ENCODE measurements at places on chromosomes 5 and 9.

DNA sequence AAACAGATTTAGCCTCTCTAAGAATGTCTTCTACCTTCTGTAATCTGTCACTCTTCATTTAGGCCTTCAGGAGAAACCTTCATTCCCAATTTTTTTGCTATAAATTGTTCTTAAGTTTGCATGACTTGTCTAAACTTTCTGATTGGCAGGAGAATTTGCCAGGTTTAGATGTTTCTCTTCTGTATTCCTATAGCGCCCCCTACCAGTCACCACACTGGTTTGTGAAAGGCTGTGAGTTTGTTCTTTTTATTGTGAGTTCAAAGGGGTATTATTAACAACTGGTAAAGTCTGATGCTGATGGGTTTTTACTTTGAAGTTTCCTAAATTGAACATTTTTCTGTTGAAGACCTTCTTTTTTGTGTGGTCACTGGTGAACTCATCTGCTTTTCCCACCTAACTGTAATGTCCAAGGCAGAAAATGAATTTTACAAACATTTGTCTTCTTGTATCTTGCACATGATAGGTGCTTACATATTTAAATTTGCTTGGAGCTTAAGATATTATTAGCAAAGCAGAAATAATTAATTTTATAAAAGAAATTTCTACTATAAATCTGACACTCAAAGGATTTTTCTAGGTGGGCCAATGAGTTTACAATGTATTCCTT, 18.4 kb upstream of the F2RL2 start:
- DNase-seq = peak; percentile 81

DNA sequence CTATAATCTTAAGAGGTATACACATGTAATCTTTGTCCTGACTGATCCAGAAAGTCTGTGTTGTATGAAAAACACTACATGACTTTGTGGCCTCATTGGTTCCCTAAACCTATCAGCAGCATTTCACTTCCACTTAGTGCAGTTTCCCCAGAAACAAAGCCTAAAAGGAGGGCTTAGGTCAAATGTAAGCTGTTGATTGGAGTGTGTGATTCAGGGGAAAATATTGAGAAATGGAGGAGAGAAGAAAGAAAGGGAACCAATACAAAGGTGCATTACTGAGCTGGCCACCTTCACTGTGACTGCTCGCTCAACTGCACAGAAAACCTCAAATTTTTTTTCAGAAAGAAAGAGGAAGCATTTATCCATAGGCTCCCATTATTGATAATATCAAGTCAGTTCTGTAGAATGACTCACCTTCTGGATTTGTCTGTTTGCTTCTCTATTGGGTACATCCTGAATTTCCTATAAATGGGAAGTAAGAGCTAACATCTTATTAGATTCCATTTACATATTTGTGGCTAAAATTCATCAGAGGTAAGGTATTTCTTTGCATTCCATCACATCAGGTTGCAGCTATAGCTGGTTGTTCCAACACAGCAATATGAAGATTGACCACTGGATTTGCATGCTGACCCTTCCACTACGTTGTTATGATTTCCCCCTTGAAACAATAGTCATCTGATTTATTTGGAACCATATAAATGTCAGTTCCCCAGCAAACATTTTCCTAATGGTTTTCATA, 10.3 kb upstream of the FST start:
- no peak for DNase-seq

- DNase-seq = no peak
Observed at GRCh38 chr5:30620481-30621085, 572.9 kb upstream of the CDH6 start.

- no peak for DNase-seq
Observed at GRCh38 chr9:94872891-94873511, 146.5 kb downstream of the AOPEP start.

DNA sequence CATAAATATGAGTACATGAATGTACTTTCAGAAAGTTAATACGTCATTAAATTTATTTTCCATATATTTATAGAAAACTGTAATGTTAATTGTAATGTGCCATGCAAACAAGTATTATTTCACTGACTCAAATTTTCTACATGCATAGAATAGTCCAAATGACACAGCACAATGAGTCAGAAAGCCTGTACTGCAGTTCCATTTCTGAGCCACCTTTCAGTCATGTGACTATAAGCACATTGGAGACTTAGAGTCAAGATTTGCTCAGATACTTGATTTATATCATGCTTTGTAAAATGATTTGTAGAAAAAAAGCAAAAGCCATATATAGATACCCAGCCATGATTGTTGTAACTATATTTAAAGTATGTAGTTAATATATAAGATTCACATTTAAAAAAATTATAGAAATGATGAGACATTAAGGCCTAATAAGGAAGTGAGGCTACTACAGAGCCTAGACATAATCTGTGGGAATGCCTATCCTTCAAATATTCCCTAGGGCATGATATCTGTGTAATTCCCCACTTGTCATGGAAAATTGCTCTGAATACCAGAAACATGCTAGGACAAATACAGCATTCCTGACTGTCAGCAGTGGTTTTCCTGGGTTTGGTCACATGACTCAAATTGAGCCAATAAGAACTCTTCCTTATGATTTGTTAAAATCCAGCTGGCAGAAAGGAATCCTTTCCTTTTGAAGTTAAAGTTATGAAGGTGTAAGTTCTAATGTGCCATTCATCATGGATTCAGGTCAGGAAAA, 50.0 kb downstream of the PTPRD start:
- DNase-seq = no peak

- DNase-seq = no peak
Observed at GRCh38 chr5:123951582-123951977, 439.6 kb downstream of the CSNK1G3 start.

GRCh38 chr5:127612441-127613141, 36.3 kb upstream of the CTXN3 start:
- DNase-seq = no peak

DNA sequence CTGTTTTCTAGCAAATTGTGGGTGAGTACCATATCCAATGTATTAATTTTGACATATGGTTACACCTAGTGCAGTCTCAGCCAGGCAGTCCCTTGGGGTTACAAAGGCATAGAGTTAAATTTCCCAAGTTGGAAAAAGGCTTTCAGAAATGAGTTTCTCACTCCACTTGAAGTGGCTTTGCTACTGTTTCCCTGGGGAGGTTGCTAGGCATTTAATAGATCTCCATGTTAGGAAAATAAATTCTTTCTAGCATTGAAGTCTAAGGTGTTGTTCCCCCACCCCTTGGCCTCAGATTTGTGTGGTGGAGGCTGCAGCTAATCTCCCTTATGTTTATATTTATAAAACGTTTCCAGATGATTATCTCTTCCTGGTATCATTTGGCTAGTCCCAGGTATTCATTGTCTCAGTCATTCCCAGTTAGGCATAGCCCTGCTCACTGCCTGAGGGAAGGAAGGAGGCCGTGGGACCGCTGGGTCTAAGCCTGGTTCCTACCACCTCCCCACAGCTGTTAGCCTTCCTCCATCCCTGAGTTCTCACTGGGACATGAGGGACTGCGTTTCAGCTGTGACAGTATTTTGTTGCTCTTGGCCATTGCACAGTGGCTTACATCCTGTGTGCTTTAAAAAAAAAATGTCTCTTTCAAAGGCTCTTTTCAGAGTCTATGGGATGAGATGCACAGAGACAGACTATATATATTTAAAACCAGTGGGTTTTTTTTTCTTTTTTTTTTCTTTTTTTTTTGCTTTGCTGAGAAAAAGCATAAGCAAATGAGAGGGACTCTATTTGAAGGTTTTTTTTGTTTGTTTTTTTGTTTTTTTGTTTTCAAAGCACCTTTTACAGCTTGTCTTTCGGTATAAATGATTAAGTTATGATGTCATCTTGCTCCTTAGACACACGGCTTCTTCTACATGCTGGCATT, 121.5 kb downstream of the MAST4 start:
- DNase-seq = peak; percentile 40

GRCh38 chr5:176388003-176388443, 375 bp downstream of the NOP16 start:
- peak; percentile 22 for DNase-seq

DNA sequence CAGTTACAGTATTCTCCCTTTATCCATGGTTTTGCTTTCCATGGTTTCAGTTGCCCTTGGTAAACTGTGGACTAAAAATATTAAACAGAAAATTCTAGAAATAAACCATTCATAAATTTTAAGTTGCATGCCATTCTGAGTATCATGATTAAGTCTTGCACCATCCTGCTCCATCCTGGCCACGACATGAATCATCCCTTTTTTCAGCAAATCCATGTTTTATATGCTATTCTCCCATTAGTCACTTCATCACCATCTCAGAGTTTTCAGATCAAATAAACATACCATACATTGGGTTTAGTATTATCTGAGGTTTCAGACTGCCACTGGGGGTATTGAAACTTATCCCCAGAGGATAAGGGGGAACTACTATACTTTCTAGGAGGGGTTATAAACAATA, 234.4 kb upstream of the ATP10B start:
- DNase-seq = no peak

DNA sequence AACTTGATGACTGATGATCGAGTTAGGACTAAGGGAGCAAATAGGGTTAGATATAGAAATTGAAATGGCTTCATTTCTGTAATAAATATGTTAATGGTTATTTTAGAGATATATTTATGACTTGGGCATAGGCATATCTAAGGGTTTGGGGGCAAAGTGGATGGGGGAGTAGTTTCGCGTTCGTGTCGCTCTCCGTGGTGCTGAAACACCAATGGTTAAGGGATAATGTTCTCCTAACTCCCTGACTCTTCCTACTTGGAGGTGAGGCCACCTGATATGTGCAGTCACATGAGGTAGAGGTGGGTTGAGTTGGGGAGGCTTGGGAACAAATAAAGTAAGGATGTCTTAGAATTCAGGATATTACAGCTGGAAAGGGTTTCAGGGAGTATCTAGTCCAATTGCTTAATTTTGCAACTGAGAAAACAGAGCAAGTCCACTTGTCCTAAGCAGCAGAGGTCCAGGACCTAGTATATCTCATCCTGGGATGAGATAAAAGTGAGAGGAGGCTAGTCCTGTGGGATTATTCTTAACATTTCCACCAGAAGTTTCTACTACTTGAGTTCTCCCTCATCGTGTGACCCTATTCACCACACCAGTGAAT, 44.0 kb upstream of the MAP1B start:
- DNase-seq = peak; percentile 63

DNA sequence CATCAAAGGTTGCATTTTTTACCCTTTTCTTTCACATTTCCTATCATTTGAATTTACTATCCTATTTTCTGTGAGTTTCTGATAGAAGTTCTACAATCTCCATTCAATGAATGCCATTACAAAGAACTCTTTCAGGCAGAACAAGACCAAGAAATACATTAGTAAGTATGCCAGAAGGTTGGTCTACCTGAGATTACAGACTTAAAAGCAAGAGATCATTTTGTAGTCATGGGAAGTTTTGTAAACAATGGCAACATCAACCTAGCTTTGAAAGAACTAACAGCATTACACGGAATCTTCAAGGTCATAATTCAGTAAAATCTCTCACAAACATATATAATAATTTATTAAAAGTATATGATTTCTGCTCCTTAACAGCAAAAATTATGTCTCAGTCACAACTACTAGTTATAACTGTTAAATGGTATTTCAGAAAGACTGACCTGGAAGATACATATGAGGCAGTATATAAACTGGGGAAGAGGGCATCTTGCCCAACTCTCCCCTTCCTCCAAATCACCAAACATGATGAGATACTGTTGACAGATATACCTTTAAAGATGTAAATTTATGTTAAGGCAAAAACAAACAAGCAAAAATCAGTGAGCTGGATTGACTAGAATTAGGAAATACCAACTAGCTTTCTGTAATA, 23.3 kb downstream of the TMEM161B start:
- DNase-seq = no peak

DNA sequence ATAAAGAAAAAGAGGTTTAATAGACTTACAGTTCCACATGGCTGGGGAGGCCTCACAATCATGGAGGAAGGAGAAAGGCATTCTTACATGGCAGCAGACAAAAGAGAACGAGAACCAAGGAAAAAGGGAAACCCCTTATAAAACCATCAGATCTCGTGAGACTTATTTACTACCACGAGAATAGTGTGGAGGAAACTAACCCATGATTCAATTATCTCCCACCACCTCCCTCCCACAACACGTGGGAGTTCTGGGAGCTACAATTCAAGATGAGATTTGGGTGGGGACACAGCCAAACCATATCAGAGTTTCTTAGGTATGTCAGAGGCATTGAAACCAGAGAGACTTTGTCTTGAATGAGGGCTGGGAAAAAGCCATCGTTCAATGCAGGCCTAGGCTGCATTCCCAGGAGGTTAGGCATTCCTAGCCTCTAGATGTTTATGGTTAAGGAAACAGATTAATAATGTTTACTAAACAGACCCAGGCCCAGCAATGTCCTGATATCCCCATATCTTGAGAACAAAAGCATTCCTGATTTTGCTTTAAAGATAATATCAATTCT, 7.5 kb upstream of the PAIP1 start:
- no peak for DNase-seq

DNA sequence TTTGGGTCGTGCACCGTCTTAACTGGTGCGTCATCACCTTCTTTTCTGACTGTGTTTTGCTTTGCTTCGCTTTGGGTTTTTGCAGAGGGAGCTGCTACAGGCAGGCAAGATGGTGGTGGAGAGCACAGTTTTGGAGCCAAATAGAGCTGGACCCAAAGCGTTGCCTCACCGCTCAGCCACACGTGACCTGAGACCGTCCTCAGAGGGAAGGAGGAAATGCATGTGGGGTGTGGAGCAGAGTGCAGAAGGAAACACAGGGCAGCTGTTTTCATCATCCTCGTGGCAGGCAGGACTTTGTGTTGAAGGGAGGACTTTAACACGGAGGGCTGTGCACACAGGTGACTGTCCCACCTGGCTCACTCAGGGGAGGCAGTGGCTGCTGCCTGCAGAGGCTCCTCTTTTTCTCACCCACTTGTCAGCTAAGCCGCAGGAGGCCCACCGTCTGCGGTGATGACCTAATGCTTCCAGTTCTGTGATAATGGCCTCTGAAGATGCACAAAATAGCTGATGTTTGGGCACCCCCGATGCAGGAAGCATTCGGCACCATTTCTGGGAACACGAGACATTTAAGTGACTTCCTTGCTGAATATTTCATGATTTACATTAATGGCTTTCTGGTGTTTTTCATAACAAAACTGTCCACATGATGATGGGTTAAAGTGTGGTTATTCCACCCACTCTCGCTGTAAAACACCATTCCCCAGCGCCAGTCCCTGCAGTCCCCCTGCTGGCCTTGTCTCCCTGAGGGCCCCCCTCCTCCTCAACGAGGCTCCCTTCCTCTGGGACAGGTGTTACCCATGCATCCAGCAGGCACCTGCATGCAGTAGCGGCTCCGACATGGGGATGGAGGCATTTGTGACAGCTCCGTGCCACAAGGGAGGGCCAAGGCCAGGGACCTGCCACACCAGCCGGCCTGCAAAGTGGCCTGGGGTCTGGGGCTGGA, 12.4 kb upstream of the UBAC1 start:
- DNase-seq = no peak

GRCh38 chr9:88917375-88917774, 73.9 kb upstream of the S1PR3 start:
- no peak for DNase-seq

DNA sequence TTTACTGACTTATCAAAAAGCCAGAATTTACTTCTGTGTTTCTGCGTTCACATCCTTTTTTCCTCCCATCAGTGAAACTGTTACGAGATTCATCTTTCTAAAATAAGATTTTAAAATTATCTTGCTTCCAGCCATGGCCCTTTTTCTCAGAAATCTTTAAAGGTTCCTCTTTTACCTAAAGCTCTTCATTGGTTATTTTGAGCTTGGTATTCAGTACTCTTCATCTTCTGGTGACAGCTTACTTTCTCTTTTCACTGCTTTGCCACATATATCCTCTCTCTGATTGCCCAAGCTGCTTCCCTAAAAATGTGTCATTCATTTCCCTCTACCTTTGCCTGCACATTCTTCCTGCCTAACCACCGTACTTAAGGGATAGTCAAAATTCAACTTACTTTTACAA, 32.3 kb downstream of the TGFBR1 start:
- no peak for DNase-seq

- no peak for DNase-seq
Observed at GRCh38 chr9:74940600-74940999, 12.1 kb downstream of the C9orf40 start.
